Fibroblast of the conjunctiva (primary cell): ENCODE measurements at places on chromosomes 6 and 20.

DNA sequence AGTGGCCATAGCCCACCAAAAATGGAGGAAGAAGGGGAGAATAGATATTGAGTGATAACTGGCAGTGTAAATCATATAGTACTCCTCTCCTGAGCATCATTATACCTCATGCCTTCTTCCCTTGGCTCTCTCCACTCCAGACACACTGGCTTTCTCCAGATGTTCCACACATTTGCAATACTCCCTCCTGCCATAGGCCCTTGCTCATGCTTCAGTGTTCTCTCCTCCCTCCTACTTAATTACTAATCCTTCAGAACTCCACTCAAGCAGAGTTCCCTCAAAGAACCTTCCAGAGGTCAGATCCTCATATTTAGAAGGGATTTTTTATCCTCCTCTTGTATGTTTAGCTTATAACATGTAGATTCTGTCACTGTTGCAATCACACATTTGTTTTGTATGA lies 279.5 kb upstream of the SUPT3H start:
- no peak for DNase-seq

DNA sequence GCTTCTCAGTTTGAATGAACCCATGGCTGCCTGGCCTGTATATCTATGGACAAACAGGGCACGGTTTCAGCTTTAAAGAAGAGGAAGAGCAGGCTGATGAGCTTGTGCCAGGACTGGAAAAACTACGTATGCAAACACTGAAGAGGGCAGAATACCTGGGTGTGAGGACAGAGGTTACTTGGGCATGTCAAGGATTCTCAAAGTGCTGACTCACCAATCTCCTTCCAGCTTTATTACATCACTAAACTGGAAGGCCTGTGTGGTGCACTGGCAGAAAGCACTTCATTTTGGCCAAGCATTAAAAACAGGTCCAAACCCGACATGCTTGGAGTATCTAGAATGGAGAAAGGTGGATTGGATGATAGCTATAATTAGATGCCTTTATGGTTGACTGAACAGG lies 95.2 kb downstream of the GMPR start:
- DNase-seq = no peak

DNA sequence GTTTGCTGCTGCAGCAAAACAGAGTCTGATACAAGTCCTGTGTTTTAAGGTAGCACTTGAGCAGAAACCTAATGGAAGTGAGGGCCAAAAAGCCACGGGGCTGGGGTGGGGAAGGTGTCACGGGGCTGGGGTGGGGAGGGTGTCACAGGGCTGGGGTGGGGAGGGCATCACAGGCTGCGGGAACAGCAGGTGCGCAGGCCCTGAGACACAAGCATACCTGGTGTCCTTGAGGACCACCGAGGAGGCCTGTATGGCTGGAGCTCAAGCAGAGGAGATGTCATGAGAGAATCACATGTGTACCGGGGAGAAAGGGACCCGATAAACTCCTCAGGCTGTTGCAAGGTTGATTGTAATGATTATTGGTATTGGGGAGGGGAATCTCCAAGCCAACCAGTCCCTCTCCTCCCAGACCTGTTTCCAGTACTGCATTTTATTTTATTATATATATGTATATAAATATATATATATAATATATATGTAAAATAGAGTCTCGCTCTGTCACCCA lies 13.6 kb upstream of the SPO11 start:
- no peak for DNase-seq

DNA sequence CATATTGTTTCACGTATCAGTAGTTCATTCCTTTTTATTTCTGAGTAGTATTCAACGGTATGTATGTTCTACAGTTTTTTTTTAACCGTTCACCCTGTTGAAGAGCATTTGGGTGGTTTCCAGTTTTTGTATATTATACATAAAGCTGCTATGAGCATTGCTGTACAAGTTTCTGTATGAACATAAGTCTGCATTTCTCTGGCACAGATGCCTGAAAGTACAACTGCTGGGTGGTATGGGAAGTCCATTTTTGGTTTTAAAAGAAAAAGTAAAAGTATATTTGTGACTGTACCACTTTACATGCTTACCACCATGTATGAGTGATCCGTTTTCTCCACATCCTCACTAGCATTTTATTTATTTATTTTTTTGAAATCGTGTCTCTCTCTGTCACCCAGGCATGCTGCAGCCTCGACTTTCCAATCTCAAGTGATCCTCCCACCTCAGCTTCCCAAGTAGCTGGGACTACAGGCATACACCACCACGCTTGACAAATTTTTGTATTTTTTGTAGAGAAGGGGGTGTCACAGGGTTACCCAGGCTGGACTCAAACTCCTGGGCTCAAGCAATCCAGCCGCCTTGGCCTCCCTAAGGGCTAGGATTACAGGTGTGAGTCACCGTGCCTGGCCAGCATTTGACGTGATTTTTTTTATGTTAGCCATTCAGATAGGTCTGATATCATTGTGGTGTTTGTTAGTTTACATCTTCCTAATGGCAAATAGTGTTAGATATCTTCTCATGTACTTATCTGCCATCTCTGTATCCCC lies 11.0 kb upstream of the SIM1 start:
- no peak for DNase-seq

DNA sequence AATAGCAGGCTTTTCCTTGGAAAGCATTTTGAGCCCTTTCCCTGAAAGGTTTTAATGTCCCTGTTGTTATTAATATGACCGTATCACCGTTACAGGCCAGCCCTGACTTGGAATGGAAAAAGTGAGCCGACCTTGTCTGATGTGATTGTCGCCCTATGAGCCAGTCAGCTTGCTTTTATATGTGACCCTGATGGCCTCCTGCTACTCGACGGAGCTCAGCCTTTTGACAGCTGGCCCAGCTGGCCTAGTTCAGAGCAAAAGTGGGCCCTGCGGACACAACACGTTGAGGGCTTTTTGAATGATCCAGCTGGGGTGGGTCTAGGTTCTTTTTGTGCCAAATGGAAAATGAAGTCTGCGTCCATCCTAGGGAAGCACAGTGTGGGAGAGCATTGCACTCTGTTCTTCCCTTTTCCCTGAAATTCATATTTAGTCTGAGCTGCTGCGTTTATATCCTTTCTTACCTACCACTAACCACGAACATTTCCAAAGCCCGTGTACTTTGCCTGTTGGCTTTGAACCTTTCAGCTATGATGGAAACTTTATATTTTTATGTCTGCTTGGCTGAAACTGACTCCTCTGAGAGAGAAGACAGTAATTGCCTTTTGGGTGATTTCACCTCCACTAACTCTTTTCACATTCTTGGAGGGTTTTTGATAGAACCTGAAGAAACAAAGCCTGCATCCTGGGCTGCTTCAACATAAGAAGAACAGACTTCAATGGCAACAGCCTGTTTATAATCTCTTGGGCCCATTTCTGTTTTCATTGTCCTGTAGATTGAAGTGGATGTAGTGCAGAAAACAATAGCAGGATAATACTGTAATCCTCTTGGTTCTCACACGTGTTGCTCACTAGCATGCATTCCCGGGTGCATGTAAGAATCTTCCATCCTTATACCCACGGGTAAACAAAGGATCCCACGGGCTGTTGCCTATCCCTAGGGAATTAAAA lies 121.8 kb upstream of the HDGFL1 start:
- DNase-seq = no peak

- DNase-seq = no peak
These were observed 90.9 kb downstream of the SPTLC3 start for GRCh38 chr20:13099676-13100075.

DNA sequence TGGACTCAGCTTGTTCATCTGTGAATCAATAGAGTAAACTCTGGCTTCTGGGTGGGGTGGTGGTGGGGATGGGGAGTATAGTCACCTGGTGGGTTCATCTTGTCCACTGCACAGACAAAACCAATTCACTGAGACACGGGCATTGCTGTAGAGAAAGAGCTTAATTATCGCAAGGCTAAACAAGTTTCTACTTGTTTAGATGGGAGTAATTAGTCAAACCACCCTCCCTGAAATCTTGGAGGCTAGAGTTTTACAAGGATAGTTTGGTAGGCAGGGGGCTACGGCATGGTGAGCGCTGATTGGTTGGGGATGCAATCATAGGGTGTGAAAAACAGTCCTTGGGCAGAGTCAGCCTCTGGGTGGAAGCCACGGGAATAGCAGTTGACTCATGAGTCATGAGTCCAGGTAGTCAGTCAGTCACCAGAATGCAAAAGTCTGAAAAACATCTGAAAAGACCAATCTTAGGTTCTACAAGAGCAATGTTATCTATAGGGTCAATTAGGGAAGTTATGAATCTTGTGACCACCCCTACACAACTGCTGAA lies 77.8 kb downstream of the STMND1 start:
- no peak for DNase-seq

DNA sequence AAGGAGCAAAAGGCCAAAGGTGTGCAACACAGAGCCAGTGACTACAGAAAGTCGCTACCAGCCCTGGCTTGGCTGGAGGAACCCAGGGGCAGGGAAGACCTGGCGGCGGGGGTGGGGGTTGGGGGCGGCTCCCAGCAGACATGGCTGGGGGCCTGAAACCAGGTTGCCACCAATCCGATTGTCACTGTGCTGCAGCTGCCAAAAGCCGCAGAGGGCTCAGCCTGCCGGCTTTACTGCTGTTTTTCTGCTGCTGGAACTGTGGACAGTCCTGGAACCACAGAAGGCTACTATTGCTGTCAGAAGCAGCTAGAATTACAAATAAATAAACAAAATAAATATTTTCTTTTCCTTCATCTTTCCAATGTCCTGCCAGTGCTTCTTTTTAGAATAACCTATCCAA lies 25.7 kb upstream of the OGFRL1 start:
- DNase-seq = no peak

DNA sequence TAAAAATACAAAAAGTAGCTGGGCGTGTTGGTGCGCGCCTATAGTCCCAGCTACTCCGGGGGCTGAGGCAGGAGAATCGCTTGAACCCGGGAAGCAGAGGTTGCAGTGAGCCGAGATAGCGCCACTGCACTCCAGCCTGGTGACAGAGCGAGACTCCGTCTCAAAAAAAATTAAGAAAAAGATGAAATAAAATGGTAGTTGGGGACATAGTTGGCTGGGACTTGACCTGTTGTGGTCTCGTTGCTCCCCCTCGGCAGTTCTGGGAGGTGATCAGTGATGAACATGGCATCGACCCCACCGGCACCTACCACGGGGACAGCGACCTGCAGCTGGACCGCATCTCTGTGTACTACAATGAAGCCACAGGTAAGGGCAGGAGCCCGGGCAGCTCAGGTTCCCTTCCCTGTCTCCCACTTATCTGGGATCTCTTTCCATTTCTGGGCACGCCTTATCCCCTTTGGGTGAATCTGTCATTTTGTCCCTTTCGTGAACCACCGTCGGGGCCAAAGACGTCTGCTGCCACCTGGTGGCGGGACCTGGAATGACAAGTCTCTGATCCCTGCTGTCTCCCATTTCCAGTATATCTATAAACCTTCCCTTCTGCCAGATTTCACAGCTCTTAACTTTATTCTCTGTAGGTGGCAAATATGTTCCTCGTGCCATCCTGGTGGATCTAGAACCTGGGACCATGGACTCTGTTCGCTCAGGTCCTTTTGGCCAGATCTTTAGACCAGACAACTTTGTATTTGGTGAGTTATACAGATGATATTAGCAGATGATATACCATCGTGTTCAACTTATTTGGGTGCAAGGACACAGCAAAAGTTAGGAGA lies 2.3 kb downstream of the TUBB start:
- DNase-seq = no peak

GRCh38 chr6:138328210-138328609 lies 49.5 kb upstream of the SMIM28 start:
- no peak for DNase-seq

DNA sequence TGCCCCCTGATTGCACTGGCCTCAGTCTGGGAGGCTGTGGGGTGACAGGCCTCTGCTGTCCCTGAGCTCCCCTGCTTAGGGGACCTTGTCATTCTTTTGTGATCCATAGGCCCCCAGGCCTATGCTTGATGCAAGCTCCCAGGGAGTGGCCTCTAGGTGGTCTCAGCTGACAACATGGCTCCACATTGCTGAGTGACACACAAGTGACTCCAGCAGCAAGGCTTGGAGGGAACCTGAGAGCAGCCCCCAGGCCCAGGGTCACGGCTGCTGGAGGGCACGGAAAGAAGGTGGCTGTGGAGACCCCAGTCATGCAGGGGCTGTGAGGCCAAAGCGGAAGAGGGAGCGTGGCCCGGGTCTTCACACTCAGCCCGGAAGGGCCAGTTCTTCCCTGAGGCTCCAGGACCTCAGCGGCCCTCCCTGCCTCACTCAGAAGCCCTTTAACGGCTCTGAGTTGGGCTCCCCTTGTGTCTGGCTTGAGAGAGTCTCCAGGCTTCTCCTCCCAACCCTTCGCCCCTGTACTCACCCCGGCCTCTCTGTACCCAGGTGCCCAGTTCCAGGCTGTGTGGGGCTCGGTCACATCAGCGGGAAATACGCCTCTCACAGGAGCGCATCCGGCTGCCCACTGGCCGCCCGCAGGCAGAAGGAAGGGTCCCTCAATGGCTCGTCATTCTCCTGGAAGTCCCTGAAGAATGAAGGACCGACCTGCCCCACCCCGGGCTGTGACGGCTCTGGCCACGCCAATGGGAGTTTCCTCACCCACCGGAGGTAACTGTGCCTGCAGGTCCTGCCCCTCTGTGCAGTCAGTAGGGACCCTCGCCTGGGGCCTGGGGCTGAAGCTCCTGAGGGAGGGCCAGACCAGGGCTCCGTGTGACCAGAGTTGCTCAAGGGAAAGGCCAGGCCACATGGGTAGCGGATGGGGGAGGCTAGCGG lies 23.7 kb upstream of the PCMTD2 start:
- no peak for DNase-seq

- no peak for DNase-seq
These were observed 43.2 kb downstream of the STK35 start for GRCh38 chr20:2144850-2145249.

DNA sequence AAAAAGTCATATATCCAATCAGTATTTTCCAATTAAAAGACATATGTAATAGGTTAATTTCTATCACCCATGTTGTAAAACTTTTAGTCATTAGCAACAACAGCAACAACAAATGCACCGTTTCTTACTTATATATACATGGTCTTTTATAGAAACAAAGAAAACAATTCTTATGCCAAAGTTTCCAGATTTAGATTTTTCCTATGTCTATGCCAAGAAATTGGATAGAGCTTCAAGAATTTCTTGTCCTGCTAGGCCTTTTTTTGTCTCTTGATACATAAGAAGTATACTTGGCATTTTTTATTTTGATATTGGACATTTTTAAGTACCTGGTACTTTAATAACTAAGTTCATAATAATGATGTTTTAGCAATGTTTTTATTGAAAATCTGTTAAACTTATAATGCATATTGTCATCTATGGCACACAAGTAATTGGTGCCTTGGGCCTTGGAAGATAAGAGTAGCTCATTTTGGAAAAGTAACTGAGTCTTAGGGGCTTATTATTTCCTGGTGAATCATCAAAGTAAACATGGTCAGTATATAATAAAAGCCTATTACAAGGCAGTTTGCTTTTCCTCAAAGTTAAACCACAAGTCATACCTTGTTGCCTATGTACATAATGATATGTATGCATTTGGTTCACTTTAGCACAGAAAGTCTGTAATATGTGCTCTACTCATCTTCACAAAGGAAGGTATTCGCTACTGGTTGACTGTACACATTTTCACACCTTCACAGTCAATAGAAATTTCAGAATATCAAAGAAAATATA lies 10.1 kb upstream of the FRK start:
- DNase-seq = no peak

- no peak for DNase-seq
These were observed 283.9 kb upstream of the FOXQ1 start for GRCh38 chr6:1027795-1028569.

- no peak for DNase-seq
These were observed 823.4 kb upstream of the GJE1 start for GRCh38 chr6:141309295-141309694.

- DNase-seq = no peak
These were observed 18.2 kb downstream of the SNAP25 start for GRCh38 chr20:10236540-10237533.
